ENCODE measurements at places on chromosomes 7 and 10. TPM values are rescaled to one million over a fixed set of nuclear protein-coding genes. Genes with fewer than 3 reads are reported as not detected.

The FOXI2 gene
- 1.0 TPM for total RNA-seq

The FBXO24 gene
- total RNA-seq, result 0.59 TPM

- no peaks in the 10 kb centered on the region for H3K36me3 ChIP-seq
- H3K27ac ChIP-seq, result no peak overlapping the region
- peak; percentile 19 for DNase-seq
- no peak overlapping the region for H3K4me3 ChIP-seq
- no peaks in the 10 kb centered on the region for H3K4me1 ChIP-seq
Observed at GRCh38 chr10:80581469-80581835, 43.8 kb downstream of the SH2D4B start.

- H3K27me3 ChIP-seq, result no peaks in the 10 kb centered on the region
- no peak overlapping the region for H3K27ac ChIP-seq
- H3K36me3 ChIP-seq, result no peaks in the 10 kb centered on the region
- DNase-seq, result no peak
Observed at GRCh38 chr10:79079054-79079397, 10.3 kb downstream of the ZMIZ1 start.

GRCh38 chr7:79977481-79977880, 157.2 kb upstream of the GNAI1 start:
- H3K4me3 ChIP-seq, result no peak overlapping the region
- no peak overlapping the region for H3K27ac ChIP-seq
- H3K36me3 ChIP-seq, result no peaks in the 10 kb centered on the region
- no peaks in the 10 kb centered on the region for H3K4me1 ChIP-seq
- no peaks in the 10 kb centered on the region for H3K27me3 ChIP-seq

- H3K4me3 ChIP-seq, result no peak overlapping the region
- no peak overlapping the region for H3K27ac ChIP-seq
- no peaks in the 10 kb centered on the region for H3K27me3 ChIP-seq
- no peak for DNase-seq
Observed at GRCh38 chr7:119320316-119320715, 952.7 kb upstream of the KCND2 start.

GRCh38 chr10:84352251-84352842, 24.0 kb downstream of the CCSER2 start:
- H3K4me1 ChIP-seq, result no peaks in the 10 kb centered on the region
- H3K4me3 ChIP-seq, result no peak overlapping the region
- peak; percentile 74 for DNase-seq
- no peak overlapping the region for H3K27ac ChIP-seq
- peaks cover 2% of the 10 kb centered on the region for H3K36me3 ChIP-seq

- no peaks in the 10 kb centered on the region for H3K36me3 ChIP-seq
- H3K27me3 ChIP-seq, result peaks cover 6% of the 10 kb centered on the region
- no peak overlapping the region for H3K4me3 ChIP-seq
- peaks cover 4% of the 10 kb centered on the region for H3K4me1 ChIP-seq
- DNase-seq, result no peak
- no peak overlapping the region for H3K27ac ChIP-seq
Observed at GRCh38 chr10:131514454-131514853, 202.9 kb upstream of the TCERG1L start.

DNA sequence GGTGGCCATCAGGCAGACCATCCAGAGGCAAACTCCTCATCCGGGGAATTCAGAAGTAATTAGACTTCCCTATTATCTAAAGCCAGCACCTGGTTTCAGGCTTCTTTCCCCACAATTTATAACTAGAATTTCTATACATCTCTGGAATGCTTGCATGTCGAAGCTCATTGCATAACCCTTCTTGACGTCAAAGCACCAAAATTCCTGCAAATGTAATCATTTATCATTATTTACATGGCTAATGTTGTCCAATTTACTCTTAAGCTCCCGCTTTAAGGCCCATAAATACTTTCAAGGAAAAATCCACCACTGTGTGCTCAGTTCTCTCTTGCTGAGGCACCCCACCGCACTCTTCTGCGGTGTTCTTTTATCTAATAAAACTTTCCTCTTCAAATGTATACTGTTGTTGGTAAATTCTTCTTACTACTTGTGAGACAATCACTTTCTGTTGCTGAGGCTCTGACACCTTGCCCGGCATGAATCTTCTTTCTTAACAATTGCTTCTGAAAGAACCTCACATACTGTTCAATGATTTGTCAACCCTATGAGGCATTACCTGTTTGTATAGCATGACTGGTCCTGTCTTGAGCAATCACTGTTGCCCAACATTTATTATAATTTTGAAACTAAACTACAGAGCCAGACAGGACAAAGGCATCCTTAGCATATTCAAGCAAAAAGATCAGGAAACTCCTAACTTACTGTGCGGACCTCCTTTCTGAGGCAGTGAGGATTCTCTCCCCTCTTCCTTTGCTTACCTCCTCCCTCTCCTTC, 17.4 kb upstream of the GPR141 start:
- H3K27me3 ChIP-seq, result no peaks in the 10 kb centered on the region
- H3K4me3 ChIP-seq, result no peak overlapping the region
- no peak overlapping the region for H3K27ac ChIP-seq
- no peak for DNase-seq
